ENCODE measurements at places on chromosomes 11 and 22.

DNA sequence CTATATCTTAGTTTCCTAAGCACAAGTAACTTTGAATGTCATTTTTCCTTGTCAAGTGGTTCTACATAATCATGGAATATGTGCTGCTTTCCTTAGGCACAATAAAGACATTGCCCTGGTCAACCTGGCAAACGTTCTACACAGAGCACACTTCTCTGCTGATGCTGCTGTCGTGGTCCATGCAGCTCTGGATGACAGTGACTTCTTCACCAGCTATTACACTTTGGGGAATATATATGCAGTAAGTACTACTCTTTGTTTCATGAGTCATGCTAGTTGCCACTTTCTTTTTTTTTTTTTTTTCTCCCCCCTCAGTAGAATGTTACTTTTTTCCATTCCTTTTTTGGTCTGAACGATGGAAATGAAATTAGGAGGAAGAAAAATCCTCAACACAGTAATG lies 38.5 kb downstream of the TTC17 start:
- no peak for DNase-seq

- DNase-seq: no peak
Observed at GRCh38 chr11:26194881-26195280, 137.0 kb upstream of the ANO3 start.

DNA sequence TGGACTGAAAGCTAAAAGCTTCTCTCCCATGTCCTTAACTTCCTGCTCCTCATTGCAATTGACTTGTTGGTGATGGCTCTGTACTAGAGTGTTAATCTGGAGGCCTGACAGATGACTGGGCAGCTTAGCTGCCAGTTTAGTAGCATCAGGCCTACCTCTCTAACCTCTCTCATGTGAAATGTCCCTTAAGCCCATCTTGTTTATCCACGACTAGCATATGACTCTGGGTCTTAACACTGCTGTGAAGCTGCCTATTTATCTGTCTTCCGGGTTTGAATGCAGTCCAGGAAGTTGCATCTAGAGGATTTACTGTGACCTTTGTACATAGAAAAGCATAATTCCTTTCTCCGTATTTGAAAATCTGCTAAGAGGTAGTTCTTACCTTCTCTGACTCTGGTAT lies 85.3 kb upstream of the HORMAD2 start:
- no peak for DNase-seq

- DNase-seq: no peak
Observed at GRCh38 chr11:121576531-121576930, 123.8 kb upstream of the SORL1-AS1 start.

DNA sequence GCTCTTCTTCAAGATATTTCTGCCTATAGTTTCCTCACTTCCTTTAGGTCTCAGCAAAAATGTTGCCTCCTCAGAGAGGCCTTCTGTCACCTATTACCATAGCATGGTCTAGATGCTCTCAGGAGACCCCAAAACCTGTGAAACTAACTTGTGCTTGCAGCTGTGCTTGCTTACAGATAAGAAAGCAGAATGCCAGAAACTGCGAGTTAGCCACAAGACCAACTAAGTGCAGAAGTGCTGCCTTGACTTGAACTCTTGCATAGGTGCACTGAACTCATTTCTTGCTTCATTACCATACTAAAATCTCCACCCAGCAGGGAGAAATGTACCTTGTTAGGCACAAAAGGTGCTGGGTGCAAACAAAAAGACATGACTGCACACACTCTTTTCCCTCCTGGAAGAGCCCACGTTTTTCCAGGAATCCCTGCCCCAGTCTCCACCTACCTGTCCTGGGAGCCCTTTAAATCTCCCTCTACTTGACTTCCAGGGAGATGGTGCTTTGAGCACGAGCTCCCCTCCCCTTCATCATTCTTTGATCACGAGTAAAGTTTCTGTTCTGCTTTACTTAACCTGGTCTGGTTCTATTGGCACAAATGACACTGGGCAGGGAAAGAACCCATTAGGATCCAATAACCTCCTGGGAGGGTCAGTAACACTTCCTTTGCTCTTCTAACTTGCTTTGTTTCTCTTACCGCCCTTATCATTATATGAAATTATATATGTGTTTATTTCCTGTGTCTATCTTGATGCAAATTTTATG lies 137.7 kb upstream of the DDI1 start:
- DNase-seq: no peak

- DNase-seq: no peak
Observed at GRCh38 chr22:19503869-19504268, 20.3 kb downstream of the CLDN5 start.

DNA sequence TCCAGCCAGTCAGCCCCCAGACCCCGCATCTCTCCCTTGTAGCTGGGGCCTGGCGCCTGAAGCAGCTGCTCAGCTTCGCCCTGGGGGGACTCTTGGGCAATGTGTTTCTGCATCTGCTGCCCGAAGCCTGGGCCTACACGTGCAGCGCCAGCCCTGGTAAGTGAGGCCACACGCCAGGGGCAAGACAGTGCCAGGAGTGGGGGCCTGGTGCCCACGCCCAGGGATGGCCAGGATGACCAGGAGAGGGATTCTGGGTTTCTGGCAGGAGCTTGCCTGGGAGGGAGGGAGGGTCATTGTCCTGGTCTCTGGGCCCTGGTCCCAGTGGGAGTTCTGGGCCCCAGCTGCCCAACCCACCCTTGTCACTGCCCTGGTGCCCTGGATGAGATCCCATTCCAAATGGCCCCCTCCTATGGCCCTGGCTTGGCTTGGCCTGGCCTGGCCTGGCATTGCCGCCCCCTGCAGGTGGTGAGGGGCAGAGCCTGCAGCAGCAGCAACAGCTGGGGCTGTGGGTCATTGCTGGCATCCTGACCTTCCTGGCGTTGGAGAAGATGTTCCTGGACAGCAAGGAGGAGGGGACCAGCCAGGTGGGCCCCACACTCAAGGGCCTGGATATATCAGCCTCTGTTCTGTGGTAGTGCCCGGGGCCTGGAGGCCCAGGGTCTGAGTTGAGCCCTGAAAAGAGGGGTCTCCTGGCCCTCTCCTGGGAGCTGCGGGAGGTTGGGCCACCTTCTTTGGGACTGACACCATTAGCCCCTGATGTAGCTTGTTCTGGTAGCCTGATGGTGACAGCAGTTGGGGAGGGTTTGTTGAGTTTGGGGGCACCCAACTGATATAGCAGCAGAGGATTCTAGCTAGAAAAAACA lies 3.7 kb downstream of the SLC39A13 start:
- no peak for DNase-seq

GRCh38 chr11:73397468-73398131 lies 21.4 kb downstream of the RELT start:
- no peak for DNase-seq

DNA sequence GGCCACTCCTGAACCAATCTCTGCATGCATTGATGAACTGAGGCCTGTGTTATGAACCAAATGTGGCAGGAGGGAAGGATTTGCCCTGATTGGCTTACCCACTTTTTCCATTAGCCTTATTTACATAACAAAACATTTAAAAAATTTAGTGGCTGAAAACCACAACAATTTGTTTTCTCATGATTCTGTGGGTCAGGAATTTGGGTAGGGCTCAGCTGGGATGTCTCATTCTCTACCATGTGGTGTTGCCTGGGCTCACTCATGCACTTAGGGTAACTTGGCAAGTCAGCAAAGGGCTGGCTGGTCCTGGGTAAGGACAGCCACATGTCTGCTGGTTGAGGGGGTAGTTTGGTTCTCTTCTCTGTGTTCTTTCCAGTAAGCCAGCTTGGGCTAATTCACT lies 35.1 kb upstream of the CYP2R1 start:
- DNase-seq: no peak

DNA sequence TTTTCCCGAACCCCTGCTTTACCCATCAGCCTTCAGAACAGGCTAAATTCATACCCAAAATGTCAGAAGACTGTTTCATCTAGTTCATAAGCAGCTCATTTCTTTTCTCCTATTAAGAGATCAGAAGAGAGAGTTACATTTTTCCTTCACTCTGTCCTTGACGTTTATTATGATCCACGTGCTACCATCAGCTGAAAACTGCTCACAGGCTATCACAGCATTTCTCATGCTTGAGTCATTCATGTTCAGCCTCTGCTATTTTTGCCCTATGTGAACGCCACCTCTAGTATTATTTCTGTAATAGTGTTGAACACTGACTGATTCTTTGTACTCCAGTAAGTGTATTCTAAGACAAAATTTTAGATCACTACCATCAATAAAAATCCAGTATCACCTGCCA lies 51.9 kb downstream of the SLC1A2 start:
- DNase-seq: no peak

GRCh38 chr11:27011560-27012233 lies 17.8 kb downstream of the FIBIN start:
- DNase-seq: no peak

DNA sequence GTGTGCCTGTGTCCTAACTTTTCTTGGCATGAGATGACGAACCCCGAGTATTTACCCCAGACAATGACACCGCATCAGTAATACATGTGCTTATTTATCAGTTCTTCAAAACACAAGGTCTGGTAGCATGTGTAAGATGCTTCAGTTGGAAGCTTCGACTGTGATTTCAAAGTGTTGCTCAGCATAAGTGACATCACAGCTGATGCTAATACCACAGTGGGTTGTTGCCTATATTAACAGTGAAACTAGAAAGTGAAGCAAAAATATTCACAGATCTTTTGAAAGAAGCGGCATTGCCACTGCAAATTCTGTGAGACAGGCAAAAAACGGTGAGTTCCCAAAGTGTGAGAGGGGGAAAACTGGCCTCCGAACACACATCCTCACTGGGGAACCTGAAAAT lies 18.4 kb upstream of the TTC12 start:
- DNase-seq: no peak

GRCh38 chr11:101133190-101133589 lies 3.6 kb upstream of the PGR start:
- no peak for DNase-seq

DNA sequence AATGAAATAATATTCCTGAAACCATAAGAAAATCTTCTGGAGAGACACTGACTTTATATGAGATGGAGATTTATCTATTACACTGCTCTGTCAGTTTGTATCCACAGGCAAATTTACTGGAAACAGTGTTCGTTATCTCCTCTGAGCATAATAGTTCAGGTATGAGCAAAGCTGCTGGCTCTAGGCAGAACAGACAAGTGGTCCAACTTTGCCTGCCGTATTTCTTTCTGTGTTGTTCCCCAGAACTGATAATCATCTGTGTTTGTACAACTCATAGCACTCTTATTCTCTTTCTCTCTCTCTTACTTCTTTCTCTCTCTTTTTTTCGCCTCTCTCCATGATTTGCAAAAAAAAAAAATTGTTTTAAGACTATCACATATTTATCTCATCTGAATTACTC lies 623.8 kb upstream of the CHORDC1 start:
- no peak for DNase-seq

GRCh38 chr11:120527111-120527761 lies 15.7 kb downstream of the GRIK4 start:
- DNase-seq: no peak

DNA sequence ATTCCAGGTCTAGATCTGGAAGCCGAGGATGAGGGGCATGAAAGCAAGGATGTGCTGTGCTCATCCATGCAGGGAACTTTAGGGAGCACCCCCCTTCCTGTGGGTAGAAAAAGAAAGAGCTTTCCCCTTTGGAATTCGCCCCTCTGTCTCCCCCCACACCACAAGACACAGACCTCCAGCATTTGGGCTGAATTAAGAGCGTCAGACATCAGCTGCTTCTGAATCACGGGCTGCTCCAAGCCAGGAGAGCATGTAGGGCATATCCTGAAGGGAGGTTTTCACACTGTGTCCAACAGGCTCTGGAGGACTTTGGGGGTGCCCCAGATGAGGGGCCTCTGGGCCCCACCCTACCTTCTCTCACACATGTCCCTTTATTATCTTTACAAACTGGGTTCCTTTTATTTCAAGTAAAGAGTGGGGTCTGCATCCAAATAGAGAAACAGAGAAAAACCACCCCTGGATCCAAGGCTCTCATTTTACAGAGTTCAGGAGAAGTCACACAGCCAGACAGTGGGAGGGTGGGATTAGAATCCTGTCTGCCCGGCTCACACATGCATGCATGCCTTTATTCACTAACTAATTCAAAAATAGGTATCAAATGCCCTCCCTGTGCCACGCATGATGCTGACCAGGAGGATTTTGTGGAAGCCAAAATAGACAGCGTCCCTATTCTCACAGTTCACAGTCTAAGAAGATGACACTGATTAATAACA lies 52.8 kb downstream of the LRRC32 start:
- DNase-seq: no peak

GRCh38 chr22:22973336-22973735 lies 85.7 kb downstream of the IGLL5 start:
- no peak for DNase-seq

DNA sequence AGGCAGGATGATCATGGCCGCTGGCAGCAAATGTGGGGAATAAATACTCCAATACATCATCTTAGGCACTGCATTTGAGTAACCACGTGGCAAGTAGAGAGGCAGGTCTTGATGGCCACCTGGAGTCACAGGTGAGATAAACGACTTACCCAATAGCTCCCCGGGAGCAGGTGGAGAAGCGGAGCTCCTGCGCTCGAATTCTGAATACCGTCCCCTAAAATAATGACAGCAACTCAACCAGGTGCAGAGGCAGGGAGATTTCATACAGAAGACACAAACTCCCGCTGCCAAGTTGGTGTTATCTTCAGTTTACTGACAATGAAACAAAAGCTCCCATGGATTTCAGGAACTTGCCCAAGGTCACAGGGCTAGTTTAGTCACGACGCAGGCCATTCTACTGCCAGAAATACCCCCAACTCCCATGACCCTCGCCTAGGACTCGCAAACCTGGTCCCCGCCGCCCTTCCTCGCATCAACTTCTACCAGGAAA lies 437 bp downstream of the SLC43A3 start:
- no peak for DNase-seq

- DNase-seq: no peak
Observed at GRCh38 chr11:111469200-111469599, 43.0 kb downstream of the BTG4 start.

DNA sequence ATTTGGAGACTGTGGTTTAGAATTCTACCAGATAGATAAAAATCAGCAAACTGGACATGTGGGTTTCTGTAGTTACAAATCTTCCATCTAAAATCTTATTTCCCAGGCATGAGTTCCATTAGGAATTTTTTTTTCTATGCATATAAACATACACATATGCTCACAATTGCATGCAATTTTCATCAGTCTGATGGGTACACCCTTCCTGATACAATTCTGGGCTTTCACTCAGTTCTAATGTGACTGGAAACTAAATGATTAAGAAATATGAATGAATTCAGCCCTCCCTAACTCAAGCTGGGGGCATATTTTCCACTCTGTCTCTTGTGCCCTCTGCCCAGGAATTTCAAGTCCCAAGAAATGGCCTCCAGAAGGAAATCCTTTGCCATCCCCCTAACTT lies 187.1 kb downstream of the SNX19 start:
- no peak for DNase-seq

- no peak for DNase-seq
Observed at GRCh38 chr11:61838921-61839320, 10.8 kb downstream of the FADS2 start.

DNA sequence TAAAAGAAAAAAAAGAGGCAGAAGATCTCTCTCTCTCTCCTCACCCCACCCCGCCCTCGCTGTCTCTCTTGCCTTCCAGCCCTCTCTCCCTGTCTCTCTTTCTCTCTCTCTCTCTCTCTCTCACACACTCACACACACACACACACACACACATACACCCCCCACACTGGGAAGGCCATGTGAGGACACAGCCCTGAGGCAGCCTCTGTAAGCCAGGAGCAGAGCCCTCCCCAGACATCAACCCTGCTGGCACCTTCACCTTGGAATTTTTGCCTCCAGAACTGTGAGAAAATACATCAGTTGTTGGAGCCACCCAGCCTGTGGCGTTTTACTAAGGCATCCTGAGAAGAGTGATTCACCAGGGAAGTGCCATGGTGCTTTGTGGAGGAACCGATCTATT lies 14.7 kb downstream of the APOL3 start:
- DNase-seq: no peak

Data from NCI-H2081 treated with DMSO at 0.1 percent for 48 hours (cell line).